ENCODE measurements at places on chromosomes 5 and 9. TPM values are rescaled to one million over a fixed set of nuclear protein-coding genes. Genes with fewer than 3 reads are reported as not detected.

- no peak for DNase-seq
These were observed 57.9 kb downstream of the MEF2C start for GRCh38 chr5:88824892-88825583.

GRCh38 chr5:8826508-8826907 is 719.4 kb downstream of the SEMA5A start:
- no peak for DNase-seq

GRCh38 chr9:87441251-87441650 is 56.4 kb upstream of the DAPK1 start:
- no peak for DNase-seq

- DNase-seq = no peak
These were observed 10.2 kb downstream of the AQP3 start for GRCh38 chr9:33437205-33437604.

C5orf58 gene
- total RNA-seq = not detected

DNA sequence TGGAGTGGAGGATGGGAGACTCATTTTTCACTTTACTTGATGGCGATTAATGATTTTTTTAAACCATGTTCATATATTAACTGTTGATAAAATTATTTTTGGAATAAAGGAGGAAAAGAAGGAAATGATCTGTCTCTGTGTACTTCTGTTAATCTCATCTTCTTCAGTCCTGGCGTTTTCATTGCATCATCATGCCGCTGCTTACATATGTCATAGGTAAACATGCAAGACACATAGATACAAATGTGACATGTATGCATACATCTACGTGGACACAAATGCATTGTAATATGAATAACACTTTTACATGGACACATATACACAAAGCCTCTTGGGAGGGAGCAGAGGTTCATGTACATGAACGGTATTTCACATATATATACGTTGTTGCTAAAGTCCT is 10.0 kb downstream of the TMEM174 start:
- DNase-seq = no peak

SLC25A2 gene
- total RNA-seq = 0.74 TPM

- no peak for DNase-seq
These were observed 32.8 kb downstream of the CFAP95 start for GRCh38 chr9:69853421-69853820.

RLN2 gene
- 1.3 TPM for total RNA-seq

GRCh38 chr9:123999661-124000060 is 11.9 kb upstream of the LHX2 start:
- DNase-seq = no peak

HSPB3 gene
- total RNA-seq = not detected

DNA sequence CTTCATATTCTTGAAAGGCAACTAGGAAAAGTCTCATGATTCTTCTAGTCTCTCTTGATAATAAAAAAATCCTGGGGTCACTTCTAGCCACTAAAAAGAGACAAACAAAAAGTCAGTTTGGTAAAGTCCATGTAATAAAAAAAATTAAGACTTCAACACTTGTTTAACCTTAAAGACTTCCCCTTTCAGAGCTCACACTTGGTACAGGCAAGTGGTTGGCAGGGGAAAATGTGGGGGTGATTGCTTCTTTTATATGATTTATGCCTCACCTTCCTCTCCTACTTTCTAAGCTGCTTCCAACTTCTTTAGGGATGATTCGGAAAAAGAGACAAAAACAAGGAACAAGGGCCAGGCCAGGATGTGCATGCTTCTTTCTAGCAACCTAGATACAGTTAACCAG is 5.1 kb upstream of the ERCC6L2 start:
- DNase-seq = no peak

GRCh38 chr5:72622170-72622760 is 115.1 kb upstream of the ZNF366 start:
- DNase-seq = no peak

SPINK1 gene
- total RNA-seq = not detected

- DNase-seq = no peak
These were observed 28.3 kb downstream of the TDRD7 start for GRCh38 chr9:97440160-97440559.

PCDH1 gene
- total RNA-seq = 0.20 TPM

PHAX gene
- total RNA-seq = 27.0 TPM

TMEM252 gene
- total RNA-seq = not detected

- DNase-seq = no peak
These were observed 1.3 kb downstream of the GPSM1 start for GRCh38 chr9:136328622-136329041.

DNA sequence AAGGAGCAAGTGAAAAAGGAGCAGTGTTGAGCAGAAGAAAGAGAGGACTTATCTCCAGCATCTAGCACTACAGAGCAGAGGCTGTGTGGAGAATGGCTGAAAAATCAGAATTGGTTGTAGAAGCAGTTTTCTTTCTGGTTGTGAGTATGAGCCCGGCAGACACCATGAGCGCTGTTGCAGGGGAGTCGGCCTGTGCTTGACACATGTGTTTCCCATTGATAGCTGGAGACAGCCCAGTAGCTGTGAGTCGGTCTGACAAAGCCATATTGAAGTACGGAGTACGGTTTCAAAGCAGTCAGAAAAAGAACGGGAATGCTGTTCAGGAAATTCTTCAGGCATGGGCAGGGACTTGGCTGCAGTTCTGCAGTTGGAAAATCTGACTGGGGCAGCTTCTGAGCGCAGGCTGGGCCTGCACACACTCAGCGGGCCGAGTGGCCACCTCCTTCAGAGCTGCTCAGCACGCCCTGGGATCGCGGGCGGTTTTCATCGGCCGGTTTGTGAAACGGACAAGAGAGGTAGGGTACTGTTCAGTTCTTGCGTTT is at the start of gene SGCD:
Gene SGCD, plus strand, starts transcription at position 447 of the 542 bp plus-strand sequence.
- no peak for DNase-seq

DNA sequence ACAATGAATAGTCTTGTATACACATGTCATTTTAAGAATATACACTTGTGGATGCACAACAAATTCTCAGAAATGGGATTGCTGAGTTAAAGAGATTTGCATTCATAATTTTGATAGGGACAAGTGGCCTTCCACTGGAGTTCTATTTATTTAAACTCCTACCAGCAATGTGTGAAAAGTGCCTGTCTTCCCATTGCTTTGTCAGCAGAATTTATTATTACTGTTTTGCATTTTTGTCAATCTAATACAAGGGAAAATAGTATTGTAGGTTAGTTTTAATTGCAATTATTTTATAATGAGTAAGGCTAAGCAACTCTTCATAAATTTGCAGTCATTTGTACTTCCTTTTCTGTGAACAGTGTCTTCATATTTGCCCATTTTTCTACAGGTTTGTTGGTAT is 55.0 kb downstream of the C9orf57 start:
- no peak for DNase-seq

BHMT gene
- total RNA-seq = not detected

GABRA1 gene
- not detected for total RNA-seq

- DNase-seq = peak; percentile 4
These were observed 62.6 kb downstream of the NEK6 start for GRCh38 chr9:124320062-124320973.

DNA sequence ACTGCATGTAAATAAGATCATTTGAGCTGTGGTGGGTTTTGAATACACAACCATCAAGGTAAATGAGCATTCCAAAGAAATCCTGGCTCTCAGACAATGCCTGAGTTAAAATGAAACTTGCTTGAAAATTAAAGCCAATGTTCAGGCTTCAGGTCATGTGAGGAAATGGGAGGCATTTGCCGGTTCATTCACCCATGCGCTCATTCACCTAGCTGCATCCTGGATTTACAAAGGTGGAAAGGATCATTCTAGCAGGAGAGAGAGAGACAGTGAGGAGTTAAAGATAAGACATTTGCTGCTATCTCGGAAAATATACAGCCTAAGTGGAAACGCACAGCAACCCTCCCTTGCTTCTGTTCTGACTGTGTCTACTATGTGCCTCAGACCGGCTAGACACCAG is 143.8 kb upstream of the KLF4 start:
- DNase-seq = no peak

GRCh38 chr9:128211186-128211980 is 8.2 kb downstream of the DNM1 start:
- no peak for DNase-seq

- no peak for DNase-seq
These were observed 1.3 kb downstream of the TCF7 start for GRCh38 chr5:134115806-134116175.

DNA sequence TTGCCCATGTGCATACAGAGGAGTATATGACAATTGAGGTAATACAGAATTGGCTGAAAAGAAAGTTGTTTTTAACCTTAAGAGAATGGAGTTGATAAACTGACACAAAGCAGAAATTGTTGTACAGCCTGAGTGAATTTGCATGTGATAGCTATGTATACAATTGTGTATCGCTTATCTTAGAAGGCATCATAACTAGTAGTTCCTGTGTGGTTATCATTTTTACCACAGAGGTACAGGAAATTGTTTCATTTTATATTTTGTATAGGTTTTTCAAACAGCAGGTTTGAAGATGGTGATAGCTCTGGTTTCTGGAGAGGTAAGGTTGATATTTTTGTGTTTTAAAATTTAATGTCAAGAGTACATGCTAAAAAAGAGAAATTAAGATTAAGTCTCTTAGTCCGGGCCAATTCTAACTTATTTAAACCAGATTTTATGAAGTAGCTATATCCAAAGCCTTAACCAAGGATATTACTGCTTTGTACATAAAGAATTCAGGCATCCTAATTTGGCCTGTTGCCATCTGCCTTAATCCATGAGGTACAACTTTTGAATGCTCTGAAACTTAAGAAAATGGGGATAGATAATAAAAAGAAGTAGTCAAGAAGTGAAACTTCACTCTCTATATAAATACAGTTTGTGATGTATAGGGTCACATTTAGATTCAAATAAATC is 26.0 kb downstream of the DDX4 start:
- DNase-seq = peak; percentile 40

FCN2 gene
- not detected for total RNA-seq

DNA sequence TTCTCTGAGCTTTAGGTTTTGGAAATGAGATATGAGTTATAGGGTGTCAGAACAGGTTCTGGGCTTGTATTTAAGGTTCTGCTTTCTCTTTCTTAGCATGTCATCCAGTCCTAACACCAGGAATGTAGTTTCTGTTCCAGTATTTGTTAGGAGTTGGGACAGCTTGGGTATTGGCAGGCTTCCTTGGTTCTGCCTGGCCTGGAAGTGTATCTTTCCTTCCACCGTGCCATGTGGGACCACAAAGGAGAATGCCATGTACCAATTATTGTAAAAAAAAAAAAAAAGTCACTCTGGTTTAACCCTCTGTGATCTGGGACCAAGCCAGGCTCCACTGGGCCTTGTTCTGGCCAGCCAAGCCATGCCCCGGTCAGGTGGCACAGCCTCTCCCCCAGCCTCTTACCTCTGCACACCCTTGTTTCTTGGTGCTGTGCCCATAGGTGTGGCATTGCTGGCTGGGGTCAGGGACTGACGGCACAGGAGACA is 47.8 kb downstream of the ARHGAP26 start:
- DNase-seq = no peak

ACOT12 gene
- total RNA-seq = not detected

GRCh38 chr9:75138260-75139040 is 50.1 kb downstream of the OSTF1 start:
- DNase-seq = no peak

GRCh38 chr5:31854181-31855133 is 215.5 kb downstream of the PDZD2 start:
- DNase-seq = no peak

DNA sequence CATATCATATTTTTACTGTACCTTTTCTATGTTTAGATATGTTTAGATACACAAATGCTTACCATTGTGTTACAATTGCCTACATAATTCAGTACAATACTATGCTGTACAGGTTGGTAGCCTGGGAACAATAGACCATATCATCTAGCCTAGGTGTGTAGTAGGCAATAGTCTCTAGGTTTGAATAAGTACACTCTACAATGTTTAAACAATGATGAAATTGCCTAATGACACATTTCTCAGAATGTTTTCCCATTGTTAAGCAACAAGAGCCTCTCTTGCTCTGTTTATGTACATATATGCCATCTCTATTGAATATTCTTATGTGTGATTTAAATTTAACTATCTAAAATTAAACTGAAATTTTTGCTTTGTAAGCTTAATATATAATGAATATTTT is 209.6 kb upstream of the ST8SIA4 start:
- DNase-seq = no peak

GRCh38 chr5:151008906-151009305 is 11.5 kb upstream of the GPX3 start:
- DNase-seq = no peak

DNA sequence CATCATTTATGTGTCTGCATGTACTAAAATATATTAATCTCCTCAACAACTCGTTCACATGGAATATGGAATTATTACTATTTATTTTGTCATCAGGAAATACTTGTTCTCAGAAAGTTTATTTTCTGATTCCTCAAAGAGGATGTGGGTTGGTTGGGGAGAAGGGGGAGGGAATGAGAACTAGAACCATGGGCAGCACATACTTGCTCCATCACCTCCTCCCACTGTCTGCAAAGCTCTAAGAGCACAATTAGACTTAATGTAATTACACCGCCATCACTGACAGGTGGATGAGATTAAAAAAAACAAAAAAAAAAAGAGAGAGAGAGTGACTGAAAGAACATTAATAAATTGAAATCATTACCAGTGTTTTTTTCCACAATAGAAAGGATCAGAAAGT is 98.2 kb downstream of the OXCT1 start:
- no peak for DNase-seq

GRCh38 chr5:38612851-38613250 is 56.4 kb upstream of the LIFR start:
- no peak for DNase-seq

DNA sequence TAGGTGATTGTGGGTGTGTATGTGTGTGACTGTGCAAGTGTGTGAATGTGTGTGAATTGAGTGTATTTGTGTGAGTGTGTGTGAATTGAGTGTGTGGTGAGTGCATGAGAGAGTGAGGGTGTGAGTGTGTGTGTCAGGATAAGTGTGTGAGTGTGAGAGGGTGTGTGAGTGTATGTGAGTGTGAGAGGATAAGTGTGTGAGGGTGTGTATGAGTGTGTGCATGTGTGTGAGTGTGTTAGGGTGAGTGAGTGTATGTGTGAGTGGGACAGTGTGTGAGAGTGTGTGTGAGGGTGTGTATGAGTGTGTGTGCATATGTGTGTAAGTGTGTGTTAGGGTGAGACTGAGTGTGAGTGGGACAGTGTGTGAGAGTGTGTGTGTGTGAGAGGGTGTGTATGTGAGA is 21.7 kb downstream of the GPRIN1 start:
- no peak for DNase-seq

FAM153A gene
- 31.8 TPM for total RNA-seq

DNA sequence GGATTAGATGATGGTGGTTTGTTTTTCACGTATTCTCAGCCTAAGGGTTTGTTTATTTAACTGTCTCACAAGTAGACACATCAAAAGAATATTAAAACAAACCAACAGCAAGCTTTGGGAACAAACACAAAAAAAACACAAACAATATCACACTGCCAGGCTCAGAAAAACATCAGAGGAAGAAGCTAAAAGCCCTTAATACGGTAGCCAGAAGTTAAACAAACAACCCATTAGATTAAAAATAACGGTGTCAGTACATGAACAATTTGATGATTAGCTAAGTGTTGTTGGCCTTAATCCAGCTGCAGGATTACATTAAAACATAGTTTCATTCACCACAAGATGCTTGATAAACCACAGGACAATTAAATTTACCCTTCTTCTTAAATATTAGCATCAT is 15.9 kb upstream of the DMRT2 start:
- DNase-seq = no peak

GRCh38 chr5:54518818-54519508 is 1.4 kb downstream of the SNX18 start:
- no peak for DNase-seq

Measured in CD4-positive, CD25-positive, alpha-beta regulatory T cell (primary cell).